ENCODE measurements at places on chromosomes 2 and 18. TPM values are rescaled to one million over a fixed set of nuclear protein-coding genes. Genes with fewer than 3 reads are reported as not detected.

Gene CXCR1
- not detected for polyA plus RNA-seq

Gene HNMT
- 81.6 TPM for polyA plus RNA-seq

Gene GRHL1
- 0.88 TPM for polyA plus RNA-seq

Gene SCTR
- polyA plus RNA-seq = not detected

Gene ZNF512
- 18.0 TPM for polyA plus RNA-seq

Gene GIGYF2
- polyA plus RNA-seq = 40.6 TPM

Gene POTEI
- 0.67 TPM for polyA plus RNA-seq

Gene MZT2A
- polyA plus RNA-seq = 13.3 TPM

Gene PSMA8
- 1.5 TPM for polyA plus RNA-seq

Gene MLPH
- polyA plus RNA-seq = not detected

Gene TMEM163
- 3.3 TPM for polyA plus RNA-seq

Gene HOXD13
- not detected for polyA plus RNA-seq

Gene PKDCC
- polyA plus RNA-seq = not detected

Gene PTPRM
- 887 TPM for polyA plus RNA-seq

Gene DLX1
- not detected for polyA plus RNA-seq

Gene UXS1
- polyA plus RNA-seq = 28.6 TPM

Gene COL4A3
- 1.3 TPM for polyA plus RNA-seq

Gene PDE6D
- 79.0 TPM for polyA plus RNA-seq

Gene CRYGC
- polyA plus RNA-seq = not detected

Gene BOK
- not detected for polyA plus RNA-seq

Gene ABCG8
- polyA plus RNA-seq = not detected

Gene LRP1B
- 25.5 TPM for polyA plus RNA-seq

Gene DUSP28
- 23.7 TPM for polyA plus RNA-seq

Gene CFAP53
- 1.6 TPM for polyA plus RNA-seq

Gene CLK1
- 83.9 TPM for polyA plus RNA-seq

Gene IL18RAP
- not detected for polyA plus RNA-seq

Gene ABCG5
- 0.48 TPM for polyA plus RNA-seq

Gene METTL8
- polyA plus RNA-seq = 17.0 TPM

Gene UPP2
- 0.90 TPM for polyA plus RNA-seq

Gene NBAS
- polyA plus RNA-seq = 22.7 TPM

Gene GREB1
- polyA plus RNA-seq = 0.32 TPM

Gene PAPOLG
- 10.0 TPM for polyA plus RNA-seq

Gene DYTN
- not detected for polyA plus RNA-seq

Gene PID1
- polyA plus RNA-seq = 2.9 TPM
